ENCODE measurements at places on chromosomes 4 and X.

- DNase-seq = peak; percentile 44
Observed at GRCh38 chrX:77442728-77443127, 4.5 kb upstream of the FGF16 start.

GRCh38 chrX:13474164-13474516 is 95.3 kb upstream of the EGFL6 start:
- no peak for DNase-seq

GRCh38 chr4:30094887-30095286 is 625.3 kb upstream of the PCDH7 start:
- DNase-seq = no peak

DNA sequence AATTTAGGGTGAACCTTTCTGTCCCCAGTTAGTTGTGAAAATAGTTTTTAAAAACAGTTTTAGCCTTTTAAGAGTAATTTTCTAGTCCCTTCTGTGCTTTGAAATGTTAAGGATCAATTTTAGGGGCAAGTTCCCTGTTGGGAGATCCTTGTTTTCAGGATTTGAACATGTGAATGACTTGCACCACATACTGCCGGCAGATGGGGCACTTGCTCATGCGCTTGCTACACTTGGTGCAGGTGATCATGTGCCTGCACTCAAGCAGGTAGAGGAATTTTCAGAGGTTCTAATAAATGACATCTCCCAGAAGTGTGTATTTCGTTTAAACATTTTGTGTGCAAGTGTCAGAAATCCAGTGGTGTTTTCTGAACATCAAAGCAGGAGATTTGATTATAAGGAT is 195.9 kb downstream of the CHM start:
- no peak for DNase-seq

DNA sequence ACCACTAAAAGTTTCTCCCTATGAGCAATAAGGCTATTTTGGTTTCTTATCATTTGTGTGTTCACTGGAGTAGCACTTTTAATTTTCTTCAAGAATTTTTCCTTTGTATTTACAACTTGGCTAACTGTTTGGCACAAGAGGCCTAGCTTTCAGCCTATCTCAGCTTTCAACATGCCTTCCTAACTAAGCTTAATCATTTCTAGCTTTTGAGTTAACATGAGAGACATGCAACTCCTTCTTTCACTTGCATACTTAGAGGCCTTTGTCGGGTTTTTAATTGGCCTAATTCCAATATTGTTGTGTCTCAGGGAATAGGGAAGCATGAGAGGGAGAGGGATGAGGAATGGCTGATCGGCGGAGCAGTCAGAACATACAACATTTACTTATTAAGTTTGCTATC is 349.8 kb downstream of the OPHN1 start:
- no peak for DNase-seq
